ENCODE measurements at places on chromosomes 11 and 22. TPM values are rescaled to one million over a fixed set of nuclear protein-coding genes. Genes with fewer than 3 reads are reported as not detected.

Gene CEP126
- total RNA-seq: 2.2 TPM

Gene CD82
- total RNA-seq: 16.2 TPM

Gene TMEM109
- 22.4 TPM for total RNA-seq

Gene RHOD
- total RNA-seq: 6.6 TPM

Gene TMA7B
- total RNA-seq: not detected

Gene PPM1F
- 18.0 TPM for total RNA-seq

Gene RIBC2
- 0.59 TPM for total RNA-seq

Gene LBHD1
- total RNA-seq: 3.4 TPM

Gene OR51I1
- not detected for total RNA-seq

Gene ESAM
- total RNA-seq: 0.26 TPM

Gene PIH1D2
- total RNA-seq: 3.5 TPM

Gene C22orf31
- total RNA-seq: not detected

Gene TEX12
- 0.51 TPM for total RNA-seq

Gene GGT5
- total RNA-seq: not detected

Gene P2RY6
- not detected for total RNA-seq

Gene OR1S2
- not detected for total RNA-seq

Gene OR2D3
- not detected for total RNA-seq

Gene OR8K5
- not detected for total RNA-seq

Gene OR8I2
- not detected for total RNA-seq

Gene PANX1
- total RNA-seq: 26.1 TPM

Gene JRKL
- total RNA-seq: 13.4 TPM

Gene VPS11
- total RNA-seq: 10.4 TPM

Gene FAT3
- 20.9 TPM for total RNA-seq

Gene E2F8
- total RNA-seq: 5.7 TPM

Gene SCN4B
- total RNA-seq: 7.1 TPM

Gene RTN4R
- 20.9 TPM for total RNA-seq

Gene UPK3A
- 0.50 TPM for total RNA-seq

Gene IGSF9B
- 5.4 TPM for total RNA-seq

All from neural progenitor cell (in vitro differentiated cells).